ENCODE measurements at places on chromosomes 13 and 19. TPM values are rescaled to one million over a fixed set of nuclear protein-coding genes. Genes with fewer than 3 reads are reported as not detected.

- H3K4me1 ChIP-seq, result no peaks in the 10 kb centered on the region
- no peak overlapping the region for H3K27ac ChIP-seq
- H3K27me3 ChIP-seq, result peaks cover 3% of the 10 kb centered on the region
- no peak for DNase-seq
- H3K36me3 ChIP-seq, result no peaks in the 10 kb centered on the region
These were observed 1.1 kb downstream of the VSTM1 start for GRCh38 chr19:54062643-54063042.

DNA sequence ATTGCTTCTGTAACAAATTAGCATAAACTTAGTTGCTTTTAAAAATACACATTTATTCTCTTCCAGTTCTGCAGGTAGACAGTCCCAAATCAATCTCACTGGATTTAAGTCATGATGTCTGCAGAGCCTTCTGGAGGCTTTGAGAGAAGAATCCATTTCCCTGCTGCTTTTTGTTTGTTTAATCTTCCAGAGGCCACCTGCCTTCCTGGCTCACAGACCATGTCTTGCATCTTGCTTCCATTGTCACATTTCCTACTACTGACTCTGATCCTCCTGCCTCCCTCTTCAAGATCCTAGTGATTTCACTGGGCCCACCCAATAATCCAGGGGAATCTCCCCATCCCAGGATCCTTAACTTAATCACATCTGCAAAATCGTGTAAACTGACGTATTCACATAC, 473.3 kb downstream of the ITGBL1 start:
- no peaks in the 10 kb centered on the region for H3K36me3 ChIP-seq
- no peak overlapping the region for H3K27ac ChIP-seq
- no peak for DNase-seq
- H3K4me3 ChIP-seq, result no peak overlapping the region
- peaks cover 67% of the 10 kb centered on the region for H3K27me3 ChIP-seq

- no peaks in the 10 kb centered on the region for H3K36me3 ChIP-seq
- H3K27me3 ChIP-seq, result no peaks in the 10 kb centered on the region
- no peaks in the 10 kb centered on the region for H3K4me1 ChIP-seq
- DNase-seq, result no peak
- H3K4me3 ChIP-seq, result no peak overlapping the region
These were observed 2040.3 kb upstream of the PCDH20 start for GRCh38 chr13:63455938-63456337.

- no peaks in the 10 kb centered on the region for H3K36me3 ChIP-seq
- H3K4me1 ChIP-seq, result peaks cover 15% of the 10 kb centered on the region
- H3K4me3 ChIP-seq, result no peak overlapping the region
These were observed 39.1 kb upstream of the CCNE1 start for GRCh38 chr19:29772696-29773095.

OR10H1 gene
- not detected for total RNA-seq

POU2F2 gene
- 1.7 TPM for total RNA-seq

CD70 gene
- 0.74 TPM for total RNA-seq
